C1 segment of cervical spinal cord (tissue), 14 donors: ENCODE measurements at places on chromosomes 7 and 10.

DNA sequence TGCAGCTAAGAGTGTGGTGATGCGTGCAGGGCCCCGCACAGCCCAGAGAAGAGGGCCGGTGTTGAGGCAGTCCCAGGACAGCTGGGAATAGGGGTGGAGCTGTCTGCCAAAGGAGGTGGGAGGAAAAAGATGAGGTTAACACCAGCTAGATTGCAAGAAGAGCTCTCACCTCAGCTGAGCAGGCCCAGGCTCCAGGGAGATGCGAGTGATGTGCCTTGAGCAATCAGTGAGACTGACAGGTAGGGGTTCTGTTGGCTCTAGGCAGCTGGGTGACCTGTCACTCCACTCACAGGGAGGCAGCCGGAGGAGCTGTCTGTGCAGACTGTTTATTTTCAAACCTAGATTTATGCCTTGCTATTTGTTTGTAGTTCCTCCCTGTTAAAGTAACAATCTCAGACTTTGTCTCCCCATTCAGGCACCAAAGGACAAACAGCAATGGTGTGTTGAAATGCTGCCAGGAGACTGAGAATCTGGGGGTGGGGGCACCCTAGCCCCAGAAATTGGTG, 205.1 kb upstream of the CXCL12 start:
- no peak for DNase-seq

GRCh38 chr7:133265821-133266220, 12.9 kb downstream of the EXOC4 start:
- no peak for DNase-seq

GRCh38 chr10:13950543-13950939, 363.8 kb downstream of the PRPF18 start:
- no peak for DNase-seq

DNA sequence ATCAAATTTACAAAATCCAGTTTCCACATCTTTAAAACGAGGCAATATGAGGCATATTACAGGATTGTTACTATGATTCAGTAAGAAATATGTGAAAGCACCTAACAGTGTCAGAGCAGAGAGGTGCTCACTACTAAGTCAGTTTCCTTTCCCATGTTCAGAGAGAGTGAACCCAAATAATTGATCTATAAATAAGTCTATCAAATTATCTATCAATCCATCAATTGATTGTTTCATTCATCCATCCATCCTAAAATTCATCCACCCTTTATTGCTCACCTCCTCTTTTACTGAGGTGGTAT, 340.8 kb downstream of the SUGCT start:
- DNase-seq, result no peak

DNA sequence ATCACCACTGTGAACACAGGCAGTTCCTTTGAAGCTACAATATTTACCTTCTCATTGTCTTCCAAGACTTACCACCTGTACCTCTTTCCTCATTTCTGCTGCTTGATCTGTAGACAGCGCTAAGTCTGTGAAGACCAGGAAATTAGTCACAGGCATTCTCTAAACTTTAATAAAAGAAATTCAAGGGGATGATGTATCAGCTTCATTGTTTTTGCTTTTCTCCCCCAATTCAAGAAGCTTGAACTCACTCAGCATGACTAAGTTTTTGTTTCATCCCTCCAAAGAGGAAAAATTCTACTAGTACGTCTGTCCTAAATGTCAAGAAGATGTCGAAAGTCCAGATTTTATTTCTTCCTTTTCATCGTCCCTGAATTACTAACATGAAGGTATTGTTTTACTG, 75.3 kb upstream of the PPP1R9A start:
- DNase-seq, result no peak

DNA sequence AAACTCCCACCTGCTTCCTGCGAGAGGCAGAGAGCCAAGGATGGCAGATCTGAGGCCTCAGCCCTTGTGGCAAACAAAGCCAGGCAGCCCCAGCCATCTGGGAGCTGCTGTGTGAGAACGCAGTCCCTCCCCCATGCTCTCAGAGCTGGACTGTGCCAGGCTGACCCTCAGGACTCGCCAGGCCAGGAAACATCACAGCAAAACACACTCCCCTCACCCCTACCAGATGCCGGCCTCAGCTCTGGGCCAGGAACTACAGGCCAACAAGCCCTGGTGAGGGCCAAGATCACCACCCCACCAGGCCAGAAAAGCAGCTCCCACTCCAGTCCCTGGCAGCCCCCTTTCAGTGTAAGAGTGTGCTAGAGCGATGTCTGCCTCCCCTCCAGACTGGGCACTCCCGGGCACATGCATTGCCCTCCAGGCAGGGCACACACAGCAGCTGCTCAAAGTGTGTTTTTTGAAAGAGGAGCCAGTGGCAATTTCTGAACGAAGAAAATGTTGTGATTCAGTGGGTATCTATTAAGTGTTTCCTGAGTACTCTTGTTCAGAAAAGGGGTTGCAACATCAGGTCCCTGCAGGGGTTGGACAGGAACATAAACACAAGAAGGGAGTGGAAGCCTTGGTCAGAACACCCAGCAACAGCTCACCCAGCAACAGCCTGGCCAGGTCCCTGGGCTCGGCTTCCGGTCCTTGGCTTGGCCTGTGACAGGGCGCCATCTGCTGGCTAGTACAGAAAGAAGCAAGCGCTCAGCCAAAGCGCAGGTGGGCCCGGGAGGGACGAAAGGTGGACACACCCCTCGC, 18.3 kb downstream of the LRRC20 start:
- DNase-seq, result peak; percentile 82

DNA sequence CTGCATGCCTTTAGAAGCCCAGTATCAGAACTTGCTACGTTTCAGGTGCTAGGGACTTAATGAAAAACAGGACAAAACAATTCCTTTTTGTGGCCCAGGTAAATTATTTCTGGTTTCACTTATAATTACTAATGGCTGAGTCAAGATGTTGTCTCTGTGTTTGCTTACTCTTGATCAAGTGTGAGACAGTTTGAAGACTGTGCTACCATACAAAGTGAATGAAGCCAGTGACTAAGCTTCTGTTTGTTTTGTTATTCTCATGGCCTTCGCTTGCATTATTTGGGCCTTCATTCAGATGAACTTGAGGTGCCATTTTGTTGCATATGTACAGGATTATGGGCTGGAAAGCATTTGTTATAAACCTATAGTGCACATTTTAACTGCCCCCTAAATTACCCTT, 17.9 kb downstream of the SMNDC1 start:
- no peak for DNase-seq

- DNase-seq, result no peak
Observed at GRCh38 chr7:158730383-158731346, 26.1 kb upstream of the NCAPG2 start.
